Activated CD4-positive, alpha-beta T cell treated with anti-CD3 and anti-CD28 coated beads, Interleukin-2, amount 10 ng/mL, durations not matched to agents 7 days and 5 days (primary cell): ENCODE measurements at places on chromosomes 2 and 18.

DNA sequence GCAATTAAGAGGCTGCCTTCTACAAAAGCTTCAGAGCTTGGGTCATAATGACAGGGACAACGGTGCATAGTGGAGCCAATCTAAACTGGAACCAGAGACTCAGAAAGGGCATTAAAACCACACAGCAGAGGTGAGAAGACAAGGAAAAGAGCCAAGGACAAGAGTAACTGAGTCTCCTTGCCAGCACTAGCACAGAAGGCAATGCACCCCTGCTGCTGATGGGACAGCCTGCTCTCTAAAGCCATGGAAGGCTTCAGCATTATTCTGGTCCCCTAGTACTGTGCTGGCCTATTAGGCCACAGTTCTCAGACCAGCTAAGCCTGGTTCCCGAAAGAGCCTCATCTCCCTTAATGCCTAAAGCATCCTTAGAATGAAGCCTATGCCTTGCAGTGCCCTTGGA is 15.5 kb downstream of the MYO5B start:
- no peak for DNase-seq

DNA sequence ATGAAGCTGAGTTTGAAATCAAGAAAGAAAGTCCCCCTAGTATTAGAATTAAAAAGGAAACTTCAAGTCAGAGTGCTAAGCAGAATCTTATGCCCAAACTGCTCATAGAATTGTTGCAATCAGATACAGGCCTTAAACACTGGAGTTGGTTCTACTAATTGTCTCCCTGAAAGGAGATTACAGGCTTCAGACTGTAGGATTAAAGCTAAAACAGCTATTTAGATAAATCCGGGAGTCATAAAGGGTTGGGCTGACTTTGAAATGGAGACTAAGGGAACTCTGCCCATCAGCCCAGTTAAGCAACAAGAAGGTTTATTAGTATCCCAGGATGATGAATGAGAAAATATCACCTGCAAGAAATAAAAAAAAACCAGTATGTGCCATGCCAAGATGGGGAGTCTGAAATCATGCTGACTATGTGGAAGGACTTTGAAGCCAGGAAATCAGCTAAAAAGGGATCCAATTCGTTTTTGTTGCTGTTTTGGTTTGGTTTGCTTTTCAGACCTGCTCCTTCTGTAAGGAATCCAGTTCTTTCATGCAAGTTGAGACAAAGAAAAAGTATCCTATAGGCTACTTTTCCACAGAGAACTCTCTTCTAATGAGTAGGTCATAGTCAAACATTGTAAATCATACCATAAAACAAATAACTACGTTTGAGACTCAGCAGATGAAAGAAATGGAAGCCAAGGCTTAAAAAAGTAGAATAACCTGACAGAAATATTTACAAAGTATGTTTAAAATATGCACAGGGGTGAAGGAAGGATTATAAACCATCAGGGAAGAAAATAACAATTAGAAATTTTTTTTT is 37.6 kb upstream of the MSTN start:
- DNase-seq: no peak

- no peak for DNase-seq
Measured at GRCh38 chr2:120740375-120740764, 4.7 kb downstream of the GLI2 start.

DNA sequence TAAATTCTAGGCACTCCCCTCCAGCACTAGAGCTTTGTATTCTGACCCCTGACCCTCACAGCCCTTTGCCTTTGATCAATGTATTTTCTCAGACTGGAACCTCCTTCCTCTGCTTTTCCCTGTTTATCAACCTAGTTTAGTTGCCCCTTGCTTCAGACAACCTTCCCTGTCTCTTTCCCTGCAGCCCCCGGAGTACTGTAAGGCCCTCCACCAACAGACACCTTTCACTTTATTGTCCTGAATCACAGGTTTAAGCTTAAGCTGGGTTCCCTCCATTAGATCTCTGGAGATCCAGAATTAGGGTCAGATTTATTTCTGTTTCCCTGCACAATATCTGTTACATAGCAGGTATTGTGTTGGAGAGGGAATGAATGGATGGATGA is 140.2 kb downstream of the DDX1 start:
- no peak for DNase-seq

GRCh38 chr2:58638256-58638805 is 397.2 kb upstream of the FANCL start:
- DNase-seq: no peak

GRCh38 chr18:72542984-72543356 is 1.2 kb downstream of the CBLN2 start:
- DNase-seq: no peak

GRCh38 chr2:236078297-236079255 is 89.6 kb downstream of the GBX2 start:
- DNase-seq: no peak

GRCh38 chr2:227908266-227909054 is 37.0 kb downstream of the DAW1 start:
- no peak for DNase-seq

DNA sequence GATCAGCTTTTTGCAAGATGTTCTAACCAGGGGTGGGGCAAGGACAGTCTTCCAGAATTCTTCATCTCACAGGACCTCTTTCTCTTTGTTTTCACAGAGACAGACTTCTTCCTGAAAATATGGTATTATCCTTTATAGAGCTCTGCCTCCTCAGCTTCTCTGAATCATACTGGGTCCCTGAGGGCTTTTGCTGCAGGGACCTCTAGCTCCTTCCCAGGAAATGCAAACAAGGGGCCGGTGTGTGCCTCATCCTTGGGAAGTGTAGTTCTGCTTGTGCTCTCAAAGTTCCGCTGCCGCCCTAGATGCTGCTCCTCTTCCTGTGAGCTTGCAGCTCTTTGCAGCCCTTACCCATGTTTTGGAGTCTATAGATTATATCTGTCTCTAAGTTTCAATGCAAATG is 99.5 kb upstream of the NPAS2 start:
- no peak for DNase-seq

GRCh38 chr2:39837856-39838453 is 58.9 kb upstream of the THUMPD2 start:
- no peak for DNase-seq
